Cardiac fibroblast (primary cell): ENCODE measurements at places on chromosomes 1 and 21.

GRCh38 chr1:247417831-247418230, 1.9 kb downstream of the NLRP3 start:
- no peak for DNase-seq

GRCh38 chr21:39288987-39289386, 24.4 kb downstream of the BRWD1 start:
- DNase-seq: no peak

- DNase-seq: no peak
Observed at GRCh38 chr1:28833381-28833780, 21.4 kb downstream of the OPRD1 start.

DNA sequence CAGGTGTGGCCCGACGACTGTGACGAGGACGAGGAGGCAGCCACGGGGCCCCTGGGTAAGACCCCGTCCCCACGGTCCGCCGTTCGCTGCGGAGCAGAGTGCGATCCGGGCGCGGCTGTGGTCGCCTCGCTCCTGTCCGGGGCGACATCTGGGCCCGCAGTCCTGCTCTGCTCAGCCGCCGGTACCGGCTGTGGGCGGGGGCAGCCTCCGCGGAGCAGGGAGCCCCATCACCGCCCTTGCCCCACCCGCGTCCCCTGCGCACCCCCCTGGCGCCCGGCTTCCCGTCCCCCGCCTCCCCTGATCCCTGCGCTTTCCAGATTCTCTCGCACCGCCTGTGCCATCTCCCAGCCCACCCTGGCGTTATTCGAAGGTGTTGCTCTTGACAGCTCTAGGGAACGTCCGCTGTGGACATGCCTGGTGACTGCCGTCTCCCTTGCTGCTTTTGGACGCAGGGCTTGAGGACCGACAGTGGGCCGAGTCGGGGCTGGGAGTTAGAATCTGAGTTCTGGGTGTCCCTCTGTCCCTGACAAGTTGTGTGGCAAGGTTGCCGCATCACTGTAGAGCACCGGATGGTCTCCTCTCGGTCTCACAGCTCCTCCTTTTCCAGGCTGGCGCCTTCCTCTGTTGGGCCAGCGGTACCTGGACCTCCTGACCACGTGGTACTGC, 596 bp downstream of the TOR3A start:
- no peak for DNase-seq

- peak; percentile 38 for DNase-seq
Observed at GRCh38 chr21:27382404-27382803, 415.5 kb upstream of the ADAMTS5 start.

DNA sequence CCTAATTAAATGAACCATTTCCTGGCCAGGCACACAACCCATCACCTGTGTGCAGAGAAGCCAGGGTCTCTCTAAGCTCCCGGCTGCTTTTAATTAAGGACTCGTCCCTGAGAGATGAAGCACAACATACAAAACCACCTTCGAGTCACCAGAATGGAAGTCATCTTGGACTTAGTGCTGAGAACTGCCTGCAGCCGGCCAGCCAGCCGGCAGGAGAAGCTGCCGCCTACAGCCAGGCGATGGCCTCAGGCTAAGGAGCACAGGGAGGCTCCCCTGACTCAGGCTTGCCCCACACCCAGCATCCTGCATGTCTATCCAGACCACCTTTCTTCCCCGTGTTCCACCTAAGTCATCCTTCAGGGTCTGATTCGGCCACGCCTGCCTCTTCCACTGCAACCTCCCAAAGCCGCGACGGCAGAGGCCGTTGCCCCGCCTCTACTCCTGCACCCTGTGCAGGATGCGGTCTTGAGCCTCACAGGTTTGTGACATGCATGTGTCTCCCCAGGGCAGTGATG, 83.6 kb downstream of the SLC66A1 start:
- DNase-seq: no peak

- peak; percentile 58 for DNase-seq
Observed at GRCh38 chr1:9315411-9316079, 22.9 kb downstream of the SPSB1 start.

DNA sequence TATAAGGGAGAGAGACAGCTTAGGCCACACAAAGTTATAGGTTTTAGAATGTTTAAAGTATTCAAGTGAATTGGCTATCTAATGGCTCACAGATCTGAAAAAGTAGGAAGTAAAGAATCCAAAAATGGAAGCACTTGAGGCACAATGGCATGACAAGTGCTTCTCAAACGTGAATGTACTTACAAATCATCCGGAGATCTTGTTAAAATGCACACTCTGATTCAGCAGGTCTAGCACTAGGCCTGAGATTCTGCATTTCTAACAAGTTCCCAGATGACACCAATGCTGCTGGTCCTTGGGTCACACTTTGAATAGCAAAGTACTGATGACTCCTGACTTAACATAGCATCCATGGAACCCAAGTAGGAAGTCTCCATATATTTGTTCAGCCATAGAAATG, 20.9 kb upstream of the AGL start:
- no peak for DNase-seq

DNA sequence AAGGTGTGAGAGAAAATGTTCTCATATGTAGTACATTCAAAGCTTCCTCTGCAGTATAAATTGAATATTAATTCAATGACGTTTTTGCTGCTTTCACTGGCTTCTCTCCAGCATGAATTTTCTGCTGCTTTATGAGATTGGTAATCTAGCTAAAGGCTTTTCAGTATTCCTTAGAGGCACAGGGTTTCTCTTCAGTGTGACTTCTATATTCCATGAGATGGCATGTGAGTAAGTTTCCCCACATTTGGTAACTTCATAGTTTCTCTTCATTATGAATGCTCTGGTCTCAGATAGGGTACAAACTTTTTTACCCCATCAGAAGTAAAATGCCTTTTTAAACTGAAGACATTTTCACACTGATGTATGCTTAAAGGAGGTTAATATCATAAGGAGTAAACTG, 10.4 kb upstream of the KLF18 start:
- DNase-seq: no peak

- peak; percentile 53 for DNase-seq
Observed at GRCh38 chr1:230643908-230644307, 1.6 kb downstream of the COG2 start.
